ENCODE measurements at places on chromosomes 13 and 19.

DNA sequence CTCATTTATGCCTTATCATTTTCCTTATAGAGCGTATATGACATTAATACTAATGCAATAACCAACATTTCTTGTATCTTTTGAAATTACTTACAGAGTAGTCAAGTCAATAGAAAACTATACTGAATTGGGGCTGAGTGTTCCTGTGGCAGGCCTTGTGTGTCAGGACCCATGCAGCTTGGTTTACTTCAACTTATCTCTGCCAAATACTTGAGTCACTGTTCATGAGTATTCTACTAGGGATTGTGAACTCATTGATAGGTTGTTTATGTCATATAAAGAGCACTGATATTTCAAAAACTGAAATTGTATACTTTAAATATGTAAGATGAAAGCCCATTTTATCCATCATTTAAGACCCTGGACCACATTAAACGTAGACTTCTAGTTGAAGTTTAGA, 688.6 kb upstream of the SLITRK1 start:
- no peak for DNase-seq

GRCh38 chr13:37107456-37107855, 2.0 kb upstream of the CSNK1A1L start:
- DNase-seq = no peak

GRCh38 chr19:36973021-36973843, 57.1 kb downstream of the ZNF568 start:
- peak; percentile 22 for DNase-seq

- DNase-seq = no peak
These were observed 24.7 kb downstream of the SUCLA2 start for GRCh38 chr13:47976325-47976724.

GRCh38 chr13:27920677-27921420, 1.0 kb downstream of the PDX1 start:
- DNase-seq = no peak

- no peak for DNase-seq
These were observed 7.3 kb downstream of the METTL21C start for GRCh38 chr13:102687520-102687919.

GRCh38 chr13:59673286-59673685, 490.4 kb downstream of the DIAPH3 start:
- DNase-seq = no peak

DNA sequence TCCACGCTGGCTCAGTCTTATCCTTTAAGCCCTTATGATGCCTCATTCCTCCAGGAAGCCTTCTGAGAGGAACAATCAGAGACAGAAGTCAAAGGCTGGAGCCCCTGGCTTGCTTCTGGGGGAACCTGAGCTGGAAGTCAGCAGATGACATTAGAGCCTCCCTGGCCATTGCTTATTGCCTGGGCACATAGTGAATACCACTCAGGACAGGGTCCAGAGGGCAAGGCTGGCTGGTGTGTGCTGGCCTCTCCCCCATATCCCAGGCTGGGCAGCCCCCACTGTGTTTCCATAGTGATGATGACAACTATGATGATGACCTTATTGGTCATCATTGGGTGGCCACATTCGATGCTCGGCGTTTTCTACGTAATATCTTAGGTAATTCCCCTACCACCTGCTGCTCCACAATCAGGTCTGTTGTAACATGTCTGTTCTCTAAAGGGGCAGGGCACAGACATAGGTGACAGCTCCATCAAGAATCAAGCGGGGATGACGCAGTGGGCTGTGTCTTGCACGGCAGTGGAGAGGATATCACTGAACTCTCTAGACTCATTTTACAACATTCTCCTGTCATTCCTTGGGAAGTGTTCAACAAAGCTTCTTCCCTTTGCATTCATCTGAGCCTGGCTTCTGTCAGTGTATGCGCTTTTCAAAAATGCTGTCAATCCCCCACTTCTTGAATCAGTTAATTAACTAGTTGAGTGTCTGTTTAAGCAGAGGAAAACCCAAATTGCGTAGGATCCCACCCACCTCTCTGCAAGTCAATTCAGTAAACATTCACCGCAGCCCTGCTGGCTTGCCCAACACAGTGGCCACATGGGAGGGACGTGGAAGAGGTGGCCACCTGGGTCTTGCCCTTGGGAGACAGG, 89.4 kb upstream of the TSHZ3 start:
- no peak for DNase-seq

- no peak for DNase-seq
These were observed 42.2 kb upstream of the SPACA7 start for GRCh38 chr13:112333756-112334543.

DNA sequence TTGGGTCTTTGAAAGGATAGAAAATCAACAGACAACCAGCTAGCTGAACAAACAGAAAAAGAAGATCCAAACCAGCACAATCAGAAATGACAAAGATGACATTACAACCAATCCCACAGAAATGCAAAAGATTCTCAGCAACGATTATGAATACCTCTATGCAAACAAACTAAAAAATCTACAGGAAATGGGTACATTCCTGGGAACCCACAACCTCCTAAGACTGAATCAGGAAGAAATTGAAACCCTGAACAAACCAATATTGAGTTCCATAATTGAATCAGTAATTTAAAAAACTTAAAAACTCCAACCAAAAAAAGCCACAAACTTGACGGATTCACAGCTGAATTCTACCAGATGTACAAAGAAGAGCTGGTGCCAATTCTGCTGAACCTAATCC, 20.9 kb upstream of the C1QTNF9B start:
- DNase-seq = no peak

GRCh38 chr13:50993934-50994333, 84.3 kb downstream of the RNASEH2B start:
- no peak for DNase-seq

GRCh38 chr19:42280815-42281145, 11.7 kb downstream of the CIC start:
- DNase-seq = no peak

- no peak for DNase-seq
These were observed 548.2 kb downstream of the GPC5 start for GRCh38 chr13:91946498-91947070.

DNA sequence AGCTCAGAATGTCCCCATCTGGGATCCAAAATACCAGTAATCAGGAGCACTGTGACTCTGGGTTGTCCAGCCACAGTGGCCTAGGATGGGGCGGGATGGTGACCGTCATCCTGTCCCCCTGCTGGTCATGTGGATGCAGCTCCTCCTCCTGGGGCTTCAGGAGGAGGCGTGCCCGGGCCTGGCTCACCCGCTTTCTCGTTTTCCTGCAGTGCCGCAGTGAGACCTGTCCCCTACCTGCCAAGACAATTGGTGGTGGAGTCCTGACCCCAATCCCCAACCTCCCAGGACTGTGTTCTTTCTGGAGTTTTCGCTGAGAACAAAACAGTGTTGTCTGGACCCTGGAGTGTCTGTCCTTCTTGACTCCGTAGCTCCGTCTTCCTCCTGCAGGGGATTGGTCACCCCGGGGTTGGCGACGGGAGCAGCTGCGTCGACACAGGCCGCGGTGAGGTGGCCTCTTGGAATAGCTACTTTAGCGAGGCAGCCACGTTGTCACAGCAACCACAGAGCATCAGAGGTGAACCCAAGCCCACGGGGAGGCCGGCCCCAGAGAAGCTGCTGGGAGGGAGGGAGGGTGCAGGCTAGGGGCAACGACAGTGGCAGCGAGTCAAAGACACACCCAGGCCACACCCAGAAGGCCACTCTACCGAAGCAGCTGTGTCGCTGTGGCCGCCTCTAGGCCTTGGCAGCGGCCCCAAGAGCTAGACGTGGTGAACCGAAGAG, 10.2 kb upstream of the EMC10 start:
- no peak for DNase-seq

DNA sequence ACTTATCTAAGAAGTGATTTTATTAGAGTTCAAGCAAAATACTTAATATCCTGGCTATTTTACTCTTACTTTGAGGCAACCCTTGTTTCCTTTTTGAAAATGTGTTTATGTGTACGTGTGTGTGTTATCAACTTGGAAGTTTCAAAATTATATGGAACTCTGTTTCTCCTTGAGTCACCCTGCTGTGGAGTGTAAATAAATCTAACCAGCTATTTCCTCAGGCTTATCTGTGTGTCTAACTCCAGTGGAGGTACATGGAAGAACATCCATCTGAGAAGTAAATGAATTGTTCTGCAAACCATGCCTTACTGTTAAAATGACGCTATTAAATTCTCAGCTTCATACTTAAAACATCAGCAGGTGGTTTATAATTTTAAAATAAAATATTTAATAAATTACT, 583.4 kb upstream of the SLITRK5 start:
- no peak for DNase-seq

GRCh38 chr19:58059671-58060078, 593 bp downstream of the ZNF135 start:
- no peak for DNase-seq

- DNase-seq = no peak
These were observed 11.8 kb upstream of the DIAPH3 start for GRCh38 chr13:60175571-60175970.

GRCh38 chr13:22198641-22199217, 527.9 kb downstream of the FGF9 start:
- DNase-seq = no peak

- DNase-seq = no peak
These were observed 259.9 kb downstream of the SLITRK1 start for GRCh38 chr13:83622422-83622784.

- peak; percentile 80 for DNase-seq
These were observed 438.6 kb downstream of the COG6 start for GRCh38 chr13:40094056-40094455.

DNA sequence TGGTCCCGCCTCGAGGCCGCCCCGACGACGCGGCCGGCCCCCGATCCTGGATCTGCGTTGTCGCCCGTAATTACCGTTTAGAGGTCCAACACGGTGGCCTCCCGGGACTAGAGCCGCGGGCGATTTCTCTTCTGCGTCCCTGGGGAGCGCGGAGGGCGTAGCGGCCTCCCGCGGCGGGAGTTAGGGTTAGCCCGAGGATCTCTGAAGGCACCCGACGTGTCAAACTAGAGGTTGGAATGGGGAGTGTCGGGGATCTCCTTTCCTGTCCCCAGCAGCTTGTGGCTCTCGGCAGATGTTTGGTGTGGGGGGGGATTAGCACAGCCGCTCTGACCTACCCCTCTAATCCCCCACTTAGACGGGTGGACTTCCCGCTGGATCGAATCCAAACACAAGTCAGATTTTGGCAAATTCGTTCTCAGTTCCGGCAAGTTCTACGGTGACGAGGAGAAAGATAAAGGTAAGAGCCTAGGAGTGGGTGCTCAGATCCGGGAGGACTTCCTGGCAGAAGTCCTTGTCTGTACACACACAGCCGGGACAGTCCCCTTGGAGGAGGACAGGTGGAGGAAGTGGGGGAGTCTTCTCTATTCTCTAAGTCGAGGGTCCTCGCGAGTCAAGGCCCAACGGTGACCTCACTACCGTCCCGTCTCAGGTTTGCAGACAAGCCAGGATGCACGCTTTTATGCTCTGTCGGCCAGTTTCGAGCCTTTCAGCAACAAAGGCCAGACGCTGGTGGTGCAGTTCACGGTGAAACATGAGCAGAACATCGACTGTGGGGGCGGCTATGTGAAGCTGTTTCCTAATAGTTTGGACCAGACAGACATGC, 581 bp downstream of the CALR start:
- no peak for DNase-seq

GRCh38 chr13:70995338-70995737, 871.7 kb downstream of the DACH1 start:
- no peak for DNase-seq

DNA sequence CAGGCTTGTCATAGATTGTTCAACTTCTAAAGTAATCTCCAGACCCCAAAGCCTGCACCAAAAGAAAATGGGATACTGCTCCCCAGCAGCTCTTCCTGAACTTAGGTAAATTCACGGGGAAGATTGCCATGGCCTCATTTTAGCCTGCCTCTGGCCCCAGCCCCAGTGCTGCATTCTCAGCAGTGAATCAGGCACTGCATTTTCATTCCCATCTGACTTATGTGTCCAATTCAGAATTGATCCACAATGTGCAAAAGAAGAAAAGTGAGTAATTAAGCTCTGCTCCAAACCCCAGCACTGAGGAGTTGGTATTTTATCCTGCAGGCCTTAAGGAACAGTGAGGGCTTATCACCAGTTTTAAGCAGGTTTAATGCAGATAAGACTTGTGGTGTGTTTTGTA, 176.4 kb downstream of the KCTD12 start:
- DNase-seq = no peak

- no peak for DNase-seq
These were observed 413.1 kb downstream of the KCNRG start for GRCh38 chr13:50428183-50428877.

- DNase-seq = no peak
These were observed 20.8 kb upstream of the IPO5 start for GRCh38 chr13:97932647-97933046.

GRCh38 chr13:19329365-19329764, 147.7 kb upstream of the TUBA3C start:
- DNase-seq = no peak

DNA sequence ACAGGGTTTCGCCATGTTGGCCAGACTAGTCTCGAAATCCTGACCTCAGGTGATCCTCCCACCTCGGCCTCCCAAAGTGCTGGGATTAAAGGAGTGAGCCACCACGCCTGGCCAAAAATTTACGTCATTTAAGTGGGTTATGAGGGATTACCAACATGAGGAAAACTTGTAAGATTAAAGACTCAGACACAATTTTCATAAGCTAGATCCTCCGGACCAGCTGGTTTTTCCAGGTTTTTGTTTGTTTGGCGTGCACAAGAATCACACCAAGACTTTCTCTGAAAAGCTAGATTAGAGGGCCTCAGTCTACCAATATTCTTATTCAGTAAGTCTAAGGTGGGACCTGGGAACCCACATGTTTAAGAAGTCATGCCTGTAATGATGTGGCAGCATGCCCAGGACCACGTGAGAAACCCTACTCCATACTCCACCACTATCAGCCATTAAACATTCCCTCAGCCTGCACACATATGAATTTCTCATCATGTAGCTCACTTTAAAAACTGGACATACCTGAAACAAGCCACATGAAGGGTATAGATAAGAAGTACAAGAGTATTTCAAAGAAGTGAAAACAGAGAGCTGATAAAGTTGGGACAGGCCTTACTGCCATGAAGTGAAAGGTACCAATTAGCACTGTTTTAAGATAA, 25.7 kb downstream of the DIAPH3 start:
- DNase-seq = no peak

DNA sequence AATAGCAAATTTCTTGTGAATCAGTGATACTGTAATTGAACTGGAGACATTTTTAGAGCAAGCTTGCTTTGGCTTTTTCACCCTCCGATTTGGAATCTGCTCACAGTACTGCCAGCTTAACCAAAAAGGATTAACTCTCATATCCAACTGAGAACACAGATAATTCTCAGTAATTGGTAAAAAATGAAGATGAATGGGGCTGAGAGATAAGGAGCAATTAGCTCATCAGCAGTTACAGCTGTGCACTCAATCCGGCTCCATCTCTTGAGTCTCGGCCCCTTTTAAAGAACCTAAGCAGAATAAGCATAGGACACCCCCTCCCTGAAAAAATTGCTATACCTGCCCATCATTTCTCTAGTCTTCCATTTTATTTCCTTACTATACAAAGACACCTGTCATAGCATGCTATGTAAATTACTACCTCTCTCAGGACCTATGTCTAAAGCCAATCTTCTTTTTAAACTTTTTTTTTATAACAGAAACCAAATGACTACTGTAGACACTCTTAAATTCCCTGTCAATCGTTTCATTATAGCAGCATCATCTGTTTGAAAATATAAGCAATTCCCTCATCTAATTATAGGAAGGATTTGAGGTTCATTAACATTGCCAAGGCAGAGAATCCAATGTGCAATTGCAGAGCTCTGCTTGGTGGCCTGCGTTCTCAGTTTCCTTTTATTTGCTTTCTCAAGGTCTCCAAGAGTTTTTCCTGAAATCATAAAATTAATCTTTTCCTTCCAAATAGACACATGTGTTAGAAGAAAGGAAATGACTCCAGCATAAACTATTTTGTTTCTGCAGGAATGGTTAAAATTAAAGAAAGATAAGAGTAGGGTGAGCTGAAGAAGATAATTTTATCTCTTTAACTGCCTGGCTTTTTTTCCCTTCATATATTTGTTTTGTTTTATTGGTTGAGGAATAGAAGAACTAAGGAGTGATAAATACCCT, 242.1 kb downstream of the DACH1 start:
- no peak for DNase-seq

Measured in epithelial cell of proximal tubule (primary cell).